ENCODE measurements at places on chromosomes 7 and 10.

DNA sequence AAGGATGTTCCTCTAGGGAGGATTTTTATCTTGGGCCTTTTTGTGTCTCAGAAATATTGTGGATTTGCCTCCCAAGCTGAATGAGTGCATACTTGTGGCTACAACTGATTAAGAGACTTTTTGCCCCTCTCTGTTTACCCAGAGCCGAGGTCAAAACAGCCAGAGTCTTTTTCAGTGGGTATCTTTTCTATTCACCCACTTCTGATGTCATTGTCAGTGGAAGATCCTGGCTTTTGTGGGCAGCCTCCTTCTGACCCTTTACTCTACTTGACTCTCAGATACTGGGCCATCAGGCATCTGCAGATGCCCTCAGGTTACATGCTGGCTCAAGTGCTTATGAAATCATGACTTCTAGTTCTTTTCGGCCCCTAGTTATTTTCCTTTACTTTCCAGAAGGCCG is 19.6 kb upstream of the PIP4K2A start:
- DNase-seq: no peak

DNA sequence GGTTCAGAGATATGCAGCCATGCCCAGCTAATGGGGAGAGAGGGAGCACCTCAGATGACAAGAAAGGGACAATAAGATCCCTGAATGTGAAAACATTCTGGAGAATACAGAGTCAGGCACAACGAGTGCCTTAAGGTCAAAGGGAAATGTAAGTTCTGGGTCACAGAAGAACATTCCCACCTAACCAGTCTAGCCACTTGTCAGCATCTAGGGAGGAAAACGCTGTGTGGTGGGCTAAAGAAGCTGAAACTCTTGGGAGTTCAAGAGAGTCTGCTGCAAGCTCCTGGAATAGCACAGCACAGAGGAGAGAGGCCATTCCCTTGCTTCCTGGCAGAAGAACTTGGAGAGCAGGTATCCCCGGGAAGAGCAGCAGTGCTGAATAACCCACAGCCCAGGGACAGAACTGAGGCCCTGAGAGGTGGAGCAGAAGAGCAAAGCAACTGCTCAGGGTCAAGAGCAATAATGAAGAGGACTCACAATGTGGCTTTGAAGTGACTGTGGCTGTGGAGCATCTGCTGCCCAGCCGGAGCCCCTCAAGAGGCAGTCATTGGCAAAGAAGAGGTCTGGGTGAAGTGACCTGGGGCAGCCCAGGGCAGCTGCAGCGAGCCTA is 182.3 kb downstream of the NPSR1 start:
- no peak for DNase-seq

DNA sequence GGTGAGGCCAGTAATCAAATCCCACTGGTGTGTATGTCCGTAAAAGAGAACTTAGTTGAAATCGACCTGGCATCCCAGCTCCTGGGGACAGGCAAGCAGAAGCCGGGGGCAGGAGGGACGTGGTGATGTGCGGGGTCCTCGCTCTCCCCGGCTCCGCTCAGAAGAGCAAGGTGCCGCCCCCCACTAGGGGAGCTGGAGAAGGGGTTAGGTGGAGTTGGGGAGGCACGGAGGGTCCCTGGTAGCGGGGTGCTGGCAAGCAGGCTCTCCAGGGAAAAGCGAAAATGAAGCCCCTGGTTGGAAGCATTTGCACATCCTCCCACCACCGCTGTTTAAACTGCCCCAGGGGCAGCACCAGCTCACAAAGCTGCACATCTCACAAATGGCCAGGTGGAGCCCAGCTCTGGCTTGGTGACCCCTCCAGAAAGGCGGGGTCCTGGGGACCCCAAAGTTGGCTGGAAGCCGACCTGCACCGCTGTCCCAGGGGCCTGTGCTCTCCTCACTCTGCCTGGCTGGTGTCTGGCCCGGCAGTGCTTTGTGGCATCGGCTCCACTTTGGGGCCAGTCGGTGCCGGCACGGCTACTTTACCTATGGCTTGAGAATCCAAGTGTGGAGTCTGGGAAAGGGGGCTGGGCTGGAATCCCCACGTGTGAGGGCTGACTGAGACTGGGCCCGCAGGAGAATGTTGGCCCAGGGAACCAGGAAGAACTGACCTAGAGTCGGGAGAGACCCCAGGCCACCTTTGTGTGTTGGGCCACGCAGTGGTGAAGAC is 2.9 kb upstream of the CFAP46 start:
- DNase-seq: no peak

DNA sequence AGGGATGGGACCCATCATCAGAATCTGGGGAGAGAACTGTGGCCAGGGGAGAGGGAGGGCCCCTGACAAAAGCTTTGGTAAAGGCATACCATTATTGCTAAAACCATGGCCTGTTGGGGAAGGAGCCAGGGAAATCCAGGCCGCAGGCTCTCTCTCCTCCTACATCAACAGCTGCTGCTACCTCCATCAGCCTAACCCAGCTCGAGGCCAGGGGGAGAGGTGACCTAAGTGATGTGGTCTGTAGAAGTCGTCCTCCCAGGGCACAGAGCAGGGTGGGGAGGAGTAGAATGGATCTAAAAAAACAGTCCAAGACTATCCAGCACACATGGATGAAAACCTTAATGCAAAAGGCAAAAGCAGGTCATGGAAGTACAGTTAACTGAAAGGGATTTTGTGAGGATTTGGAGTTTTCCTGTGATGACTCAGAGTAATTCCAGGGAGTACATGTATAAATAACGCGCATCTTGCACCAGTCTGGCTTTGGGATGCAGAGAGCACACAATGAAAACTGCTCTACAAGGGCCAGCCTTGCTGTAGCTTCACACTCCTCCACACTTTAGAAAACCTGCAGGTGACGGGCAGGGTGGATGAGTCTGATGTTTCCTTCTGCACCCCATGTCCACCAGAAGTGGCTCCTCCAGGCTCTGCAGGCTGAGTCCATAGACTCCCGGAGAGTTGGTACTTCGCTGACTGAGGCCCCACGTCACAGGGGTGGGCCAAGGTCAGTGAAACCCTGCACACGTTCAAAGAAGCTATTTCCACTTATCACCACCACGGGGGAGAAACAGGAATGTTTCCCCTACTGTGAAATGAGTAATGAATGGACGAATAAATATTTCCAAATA is 38.5 kb upstream of the MSMB start:
- no peak for DNase-seq

DNA sequence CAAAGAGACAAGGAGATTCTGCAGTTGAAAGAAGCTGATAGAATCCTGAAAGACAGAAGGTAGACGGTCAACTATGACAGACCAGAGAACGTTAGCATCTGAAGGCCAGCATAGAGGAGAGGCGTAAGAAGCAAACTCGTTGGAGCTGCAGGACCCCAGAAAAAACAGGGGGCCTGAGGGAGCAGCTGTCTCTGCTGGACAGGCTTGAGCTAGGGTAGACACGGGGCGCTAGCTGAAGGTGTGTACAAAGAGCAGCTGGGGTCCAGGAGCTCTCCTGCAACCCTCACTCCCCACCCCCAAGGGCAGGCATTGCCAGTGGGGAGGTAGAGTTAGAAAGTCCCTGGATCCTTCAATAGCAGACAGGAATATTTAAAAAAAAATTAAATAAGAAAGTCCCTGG is 14.6 kb upstream of the GDI2 start:
- DNase-seq: no peak

DNA sequence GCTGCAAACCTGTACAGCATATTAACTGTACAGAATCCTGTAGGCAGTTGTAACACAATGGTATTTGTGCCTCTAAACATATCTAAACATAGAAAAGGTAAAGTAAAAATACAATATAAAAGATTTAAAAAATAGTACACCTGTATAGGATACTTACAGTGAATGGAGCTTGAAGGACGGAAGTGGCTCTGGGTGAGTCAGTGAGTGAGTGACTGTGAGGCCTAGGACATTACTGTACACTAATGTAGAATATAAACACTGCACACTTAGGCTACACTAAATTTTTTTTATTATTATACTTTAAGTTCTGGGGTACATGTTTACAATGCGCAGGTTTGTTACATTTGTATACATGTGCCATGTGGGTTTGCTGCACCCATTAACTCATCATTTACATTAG is 97.3 kb upstream of the STK17A start:
- DNase-seq: no peak

GRCh38 chr10:32905466-32905865 is 52.6 kb downstream of the ITGB1 start:
- no peak for DNase-seq

DNA sequence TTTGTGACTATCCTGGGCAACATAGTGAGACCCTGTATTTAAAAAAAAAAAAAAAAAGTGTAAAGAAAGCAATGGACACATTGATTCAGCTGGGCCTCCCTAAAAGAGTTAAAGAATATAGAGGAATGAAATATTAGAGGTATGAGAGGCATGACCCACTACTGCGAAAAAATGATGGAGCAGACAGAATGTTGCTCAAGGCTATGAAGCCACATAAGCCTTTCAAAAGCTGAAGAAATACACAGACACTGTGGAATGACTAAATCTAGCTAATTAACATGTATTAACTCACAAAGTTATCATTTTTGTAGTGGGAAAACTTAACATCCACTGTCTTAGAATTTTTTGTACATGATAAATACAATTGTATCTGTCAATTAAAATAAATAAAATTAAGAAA is 107.3 kb downstream of the HGF start:
- DNase-seq: no peak

DNA sequence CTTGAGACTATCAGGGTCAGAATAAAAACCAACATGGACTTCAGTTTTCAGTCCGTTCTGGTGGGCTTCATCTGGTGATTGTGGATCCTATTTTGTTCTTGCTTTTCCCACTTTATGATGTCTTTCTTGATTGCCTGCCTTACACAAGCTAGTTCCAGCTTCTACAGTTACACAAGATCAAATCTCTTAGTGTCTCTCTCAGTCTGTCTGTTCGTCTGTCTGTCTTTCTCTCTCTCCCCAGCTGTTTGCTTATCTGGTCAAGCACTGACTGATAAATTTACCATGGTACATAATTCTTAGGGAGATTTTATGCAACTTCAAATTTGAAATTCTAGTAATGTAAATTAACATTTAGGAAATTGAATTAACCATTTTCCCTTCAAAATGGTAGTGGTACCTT is 35.8 kb downstream of the TAX1BP1 start:
- no peak for DNase-seq

DNA sequence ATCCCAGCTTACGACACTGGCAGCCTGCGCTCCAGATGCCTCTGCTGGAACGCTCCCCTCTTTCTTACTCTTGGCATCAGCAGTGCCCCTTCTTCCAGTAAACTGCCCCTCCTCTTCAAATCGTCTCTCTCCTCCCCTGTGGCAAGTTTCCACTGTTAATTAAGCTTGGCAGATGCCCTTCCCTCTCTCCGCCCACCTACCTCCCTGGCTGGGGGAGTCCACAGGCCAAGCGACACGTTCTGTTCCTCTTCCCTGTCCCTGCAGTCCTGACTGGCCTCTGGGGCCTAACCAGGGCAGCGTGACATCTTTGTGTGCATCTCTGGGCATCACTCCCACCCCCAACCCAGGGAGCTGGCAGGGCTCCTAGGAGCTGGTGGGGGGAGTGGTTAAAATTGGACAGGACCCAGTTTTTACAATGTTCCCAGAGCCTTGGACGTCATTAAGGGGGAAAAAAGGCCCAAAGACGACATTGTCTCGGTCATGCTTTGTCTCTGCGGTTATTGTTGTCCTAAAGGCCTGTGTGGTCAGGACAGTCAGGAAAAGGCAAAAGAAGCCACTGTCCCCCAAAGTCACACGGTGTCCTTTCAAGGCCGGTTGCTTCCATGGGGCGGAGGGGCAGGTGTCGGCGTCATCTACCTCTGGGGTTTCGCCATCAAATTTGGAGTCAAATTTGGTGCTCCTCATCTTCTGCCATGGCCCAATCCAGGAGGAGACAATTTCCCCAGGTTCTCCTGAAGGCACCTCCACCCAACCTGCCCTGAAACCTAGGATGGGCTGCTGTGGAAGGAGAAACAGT is 54.2 kb downstream of the DLG5 start:
- no peak for DNase-seq

DNA sequence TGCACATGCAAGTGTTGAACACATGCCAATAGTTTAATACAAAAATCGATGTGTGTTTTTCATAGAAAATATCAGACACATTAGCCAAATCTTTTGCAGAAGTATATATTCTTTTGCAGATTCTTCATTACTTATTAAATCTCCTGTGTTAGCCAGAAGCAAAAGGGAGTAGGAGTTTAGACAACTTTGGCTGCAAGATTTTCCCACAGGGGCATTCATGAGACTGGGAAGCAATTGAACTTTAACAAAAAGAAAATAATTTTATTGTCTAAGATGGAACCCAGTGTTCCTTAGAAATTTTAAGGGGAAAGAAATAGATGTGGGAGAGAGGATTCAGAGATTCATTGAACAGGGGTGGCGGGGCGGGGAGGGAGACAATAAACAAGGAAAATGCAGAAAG is 1336.0 kb downstream of the GATA3 start:
- DNase-seq: no peak

- DNase-seq: no peak
Observed at GRCh38 chr10:117533507-117534281, 8.9 kb upstream of the EMX2 start.

- no peak for DNase-seq
Observed at GRCh38 chr7:68682910-68683309, 915.4 kb upstream of the AUTS2 start.

- no peak for DNase-seq
Observed at GRCh38 chr7:82067628-82068264, 297.9 kb upstream of the HGF start.

GRCh38 chr10:10911471-10911921 is 106.2 kb upstream of the CELF2 start:
- no peak for DNase-seq

- DNase-seq: no peak
Observed at GRCh38 chr10:109831846-109832245, 91.5 kb downstream of the XPNPEP1 start.

DNA sequence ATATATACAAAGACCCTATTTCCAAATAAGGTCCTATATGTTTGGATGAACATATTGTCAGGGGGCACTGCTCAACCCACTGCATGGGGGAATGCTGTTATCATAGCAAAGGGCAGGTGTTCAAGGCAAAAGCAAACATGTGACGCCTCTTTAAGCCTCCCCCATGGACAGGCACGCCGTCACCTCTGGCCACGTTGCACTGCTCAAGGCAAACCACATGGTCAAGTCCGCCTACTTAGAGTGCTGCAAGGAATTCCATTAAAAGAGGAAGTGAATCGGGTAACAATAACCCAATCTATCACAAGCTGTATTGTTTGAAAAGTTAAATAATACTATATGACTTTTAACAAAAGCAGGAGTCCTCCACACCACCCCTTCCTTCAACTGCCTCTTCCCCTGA is 8.8 kb upstream of the CALD1 start:
- peak; percentile 22 for DNase-seq

DNA sequence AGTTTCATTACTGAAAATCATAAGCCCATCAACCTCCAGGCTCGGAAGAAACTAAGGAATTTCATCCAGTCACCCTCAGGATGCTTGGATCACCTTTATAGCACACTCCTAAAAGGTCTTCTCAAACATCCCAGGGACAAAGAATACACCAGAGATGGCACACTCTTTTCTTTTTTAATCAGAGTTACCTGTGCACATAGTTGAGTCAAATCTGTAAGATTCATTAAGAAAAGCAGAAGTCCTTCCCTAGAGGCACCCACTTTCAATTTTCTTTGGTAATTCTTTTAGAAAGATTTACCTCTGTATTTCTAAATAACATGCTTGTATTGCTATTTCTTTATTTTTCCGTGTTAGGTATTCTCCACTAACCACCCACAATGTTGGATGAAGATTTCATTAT is 50.6 kb upstream of the IL6 start:
- no peak for DNase-seq

- no peak for DNase-seq
Observed at GRCh38 chr10:89973326-89973725, 271.9 kb downstream of the KIF20B start.
